ENCODE measurements at places on chromosomes 4 and X. TPM values are rescaled to one million over a fixed set of nuclear protein-coding genes. Genes with fewer than 3 reads are reported as not detected.

The TEC gene
- total RNA-seq, result 1.4 TPM

DNA sequence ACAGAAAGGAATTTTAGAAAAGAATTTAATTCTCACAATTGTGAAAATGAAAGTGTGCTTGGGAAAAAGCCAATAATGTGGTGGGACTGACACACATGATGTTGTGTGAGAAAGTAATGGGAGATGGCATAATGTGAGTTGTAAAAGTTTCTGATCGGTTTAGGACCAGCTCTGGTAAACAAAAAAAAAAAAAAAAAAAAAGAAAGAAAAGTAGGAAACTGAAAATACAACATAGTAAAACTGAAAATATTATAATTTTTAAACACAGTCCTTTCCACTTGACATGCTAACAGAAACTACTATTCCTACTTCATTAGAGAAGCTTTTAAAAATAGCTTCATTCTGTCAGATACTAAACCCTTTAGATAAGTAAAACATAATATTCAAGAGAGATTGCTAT lies 28.2 kb downstream of the RAP1GDS1 start:
- no peak for DNase-seq

The NRK gene
- total RNA-seq, result 0.03 TPM

GRCh38 chr4:152937336-152938236 lies 1.5 kb downstream of the FHDC1 start:
- no peak for DNase-seq

DNA sequence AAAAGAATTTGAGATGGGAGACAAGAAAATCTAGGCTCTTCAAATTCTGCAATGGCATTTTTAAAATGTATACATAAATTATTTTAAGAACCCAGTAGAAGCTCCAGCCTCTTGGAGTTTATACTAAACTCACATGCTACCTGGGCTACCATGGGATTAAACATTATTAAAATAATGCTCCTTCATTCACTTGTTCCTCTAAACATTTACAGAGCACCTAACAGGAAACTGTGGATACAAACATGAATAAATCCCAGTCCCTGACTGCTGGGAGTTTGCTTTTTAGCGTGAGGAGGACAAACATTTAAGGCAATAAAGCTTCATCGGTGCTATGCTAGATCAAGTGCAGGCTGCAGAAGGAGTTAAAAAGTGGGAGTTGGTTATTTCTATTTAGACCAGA lies 5.4 kb upstream of the SPP1 start:
- DNase-seq, result no peak

- no peak for DNase-seq
Observed at GRCh38 chrX:92231391-92231790, 452.2 kb downstream of the PCDH11X start.

The PAGE2 gene
- not detected for total RNA-seq

DNA sequence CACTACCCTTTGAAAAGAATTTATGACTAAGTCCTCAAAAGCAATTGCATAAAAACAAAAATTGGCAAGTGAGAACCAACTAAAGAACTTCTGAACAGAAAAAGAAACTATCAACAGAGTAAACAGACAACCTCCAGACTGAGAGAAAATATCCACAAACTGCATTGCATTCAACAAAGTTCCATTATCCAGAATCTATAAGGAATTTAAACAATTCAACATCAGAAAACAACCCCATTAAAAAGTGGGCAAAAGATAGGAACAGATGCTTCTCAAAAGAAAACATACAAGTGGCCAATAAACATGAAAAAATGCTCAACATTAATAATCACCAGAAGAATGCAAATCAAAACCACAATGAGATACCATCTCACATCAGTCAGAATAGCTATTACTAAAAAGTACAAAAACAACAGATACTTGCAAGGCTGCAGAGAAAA lies 130.2 kb downstream of the GASK1B start:
- no peak for DNase-seq

- DNase-seq, result no peak
Observed at GRCh38 chrX:47068214-47068613, 10.0 kb upstream of the RGN start.

DNA sequence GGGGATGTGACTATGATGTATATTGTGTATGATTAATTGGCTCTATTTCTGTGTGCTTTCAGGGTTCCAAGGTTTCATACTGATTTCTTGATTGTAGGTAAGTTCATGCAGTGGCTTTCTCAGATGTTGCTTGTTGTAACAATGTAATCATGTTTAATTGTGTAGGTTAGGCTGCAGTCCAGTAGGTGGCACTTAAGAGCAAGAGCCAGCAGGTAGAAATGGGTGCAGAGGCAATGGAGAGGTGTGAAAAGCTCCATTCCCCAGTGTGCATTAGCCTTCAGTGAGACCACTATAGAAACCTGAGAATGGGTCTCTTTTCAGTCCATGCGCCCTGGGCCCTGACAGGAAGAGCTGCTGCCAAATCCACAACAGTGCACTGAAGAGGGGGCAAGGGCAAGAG lies 28.2 kb downstream of the DCAF12L2 start:
- DNase-seq, result no peak

The SORCS2 gene
- not detected for total RNA-seq

DNA sequence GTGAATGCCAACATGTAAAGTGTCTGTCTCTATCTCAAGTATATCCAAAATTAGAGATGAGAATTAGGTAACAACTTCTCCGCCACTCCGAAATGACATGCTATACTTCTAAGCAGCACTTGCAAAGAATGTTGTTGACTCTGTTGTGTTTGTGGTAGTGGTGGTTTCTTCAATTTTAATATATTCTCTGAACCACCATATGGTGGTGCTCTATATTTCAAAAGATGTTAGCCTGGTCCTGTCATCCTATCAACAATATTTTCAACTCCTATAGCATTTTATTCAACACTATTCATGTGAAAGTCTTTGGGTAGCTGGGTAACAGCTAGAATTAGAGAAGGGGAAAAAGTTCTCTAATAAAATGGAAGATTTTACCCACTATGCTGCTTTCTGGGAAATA lies 1622.8 kb upstream of the IGFBP7 start:
- no peak for DNase-seq

The MAGEA8 gene
- total RNA-seq, result not detected

The PLAC8 gene
- total RNA-seq, result 11.8 TPM

The IBSP gene
- total RNA-seq, result not detected

DNA sequence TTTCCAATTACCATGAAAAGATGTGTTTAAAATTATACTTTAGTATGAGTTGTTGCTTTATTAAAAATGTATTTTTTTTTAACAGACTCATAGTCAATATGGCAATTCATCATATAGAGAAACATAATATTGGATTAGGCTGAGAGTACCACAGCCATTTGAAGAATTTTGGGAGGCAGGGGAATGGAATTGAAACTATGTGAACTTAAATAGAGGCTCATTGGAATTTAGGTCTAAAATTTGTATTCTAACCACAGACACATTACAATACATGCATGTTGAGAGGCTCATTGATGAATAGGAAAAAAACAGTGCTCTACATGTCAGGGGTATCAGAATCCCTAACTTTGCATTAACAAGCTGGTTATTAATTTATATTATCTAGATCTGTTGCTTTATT lies 269.6 kb downstream of the DKK2 start:
- no peak for DNase-seq

The HPGDS gene
- total RNA-seq, result 0.14 TPM

DNA sequence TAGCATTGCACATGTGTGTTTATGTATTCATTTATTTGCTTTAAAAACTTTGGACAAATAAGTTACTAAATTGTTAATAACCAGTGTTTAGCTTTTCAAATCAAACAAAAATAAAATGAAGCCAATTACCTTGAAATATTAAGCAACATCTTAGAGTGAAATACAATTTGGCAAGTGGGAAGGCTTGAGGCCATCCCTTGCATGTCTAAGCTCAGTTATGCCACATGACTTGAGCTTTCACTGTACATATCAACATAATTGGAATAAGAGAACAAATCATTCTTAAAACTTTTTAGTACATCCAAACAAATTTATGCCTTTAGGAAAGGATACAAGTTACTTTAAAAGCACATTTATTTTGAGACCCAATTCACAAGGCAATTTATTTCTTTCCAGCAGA lies 640.6 kb downstream of the SPRY1 start:
- no peak for DNase-seq

DNA sequence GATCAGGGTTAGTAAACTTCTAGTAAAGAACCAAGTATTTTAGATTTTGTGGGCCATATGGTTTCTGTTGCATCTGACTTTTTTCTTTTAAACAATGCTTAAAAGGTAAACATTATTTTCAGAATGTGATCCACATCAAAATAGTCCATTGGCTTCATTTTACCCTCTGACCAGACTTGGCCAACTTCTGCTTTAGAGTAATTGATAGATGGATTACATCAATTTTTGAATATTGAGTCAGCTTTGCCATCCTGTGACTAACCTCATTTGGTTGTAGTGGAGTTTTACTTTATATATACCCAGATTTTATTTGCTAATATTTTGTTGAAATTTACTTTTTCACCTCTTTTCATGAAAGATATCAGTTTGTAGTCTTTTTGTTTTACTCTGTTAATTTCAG lies 559.8 kb downstream of the TLL1 start:
- no peak for DNase-seq

GRCh38 chrX:70552130-70552704 lies 107.6 kb downstream of the DLG3 start:
- DNase-seq, result no peak

The MAGEA9 gene
- total RNA-seq, result not detected

DNA sequence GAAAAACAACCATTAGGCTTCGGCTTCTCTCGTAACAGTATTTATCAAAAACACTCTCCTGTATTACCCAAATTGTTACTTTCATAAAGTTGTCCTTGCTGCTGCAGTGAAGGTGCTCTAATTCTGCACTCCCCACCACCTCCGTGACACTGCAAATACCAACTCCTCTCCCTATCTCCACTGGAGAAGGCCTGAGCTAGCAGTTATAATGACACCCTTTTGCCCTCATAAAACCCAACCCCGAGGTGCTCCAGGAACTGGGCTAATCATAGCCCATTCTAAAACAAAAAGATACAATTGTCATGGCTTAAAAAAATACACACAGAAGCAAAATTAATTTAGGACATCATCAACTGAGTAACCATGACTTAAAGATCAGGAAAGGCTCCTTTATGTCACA lies 59.2 kb downstream of the MAP7D2 start:
- DNase-seq, result no peak

The ARL9 gene
- total RNA-seq, result 0.42 TPM

The TMEM47 gene
- total RNA-seq, result not detected

The APLN gene
- total RNA-seq, result 0.11 TPM

- no peak for DNase-seq
Observed at GRCh38 chr4:85482010-85482738, 7.2 kb downstream of the ARHGAP24 start.

DNA sequence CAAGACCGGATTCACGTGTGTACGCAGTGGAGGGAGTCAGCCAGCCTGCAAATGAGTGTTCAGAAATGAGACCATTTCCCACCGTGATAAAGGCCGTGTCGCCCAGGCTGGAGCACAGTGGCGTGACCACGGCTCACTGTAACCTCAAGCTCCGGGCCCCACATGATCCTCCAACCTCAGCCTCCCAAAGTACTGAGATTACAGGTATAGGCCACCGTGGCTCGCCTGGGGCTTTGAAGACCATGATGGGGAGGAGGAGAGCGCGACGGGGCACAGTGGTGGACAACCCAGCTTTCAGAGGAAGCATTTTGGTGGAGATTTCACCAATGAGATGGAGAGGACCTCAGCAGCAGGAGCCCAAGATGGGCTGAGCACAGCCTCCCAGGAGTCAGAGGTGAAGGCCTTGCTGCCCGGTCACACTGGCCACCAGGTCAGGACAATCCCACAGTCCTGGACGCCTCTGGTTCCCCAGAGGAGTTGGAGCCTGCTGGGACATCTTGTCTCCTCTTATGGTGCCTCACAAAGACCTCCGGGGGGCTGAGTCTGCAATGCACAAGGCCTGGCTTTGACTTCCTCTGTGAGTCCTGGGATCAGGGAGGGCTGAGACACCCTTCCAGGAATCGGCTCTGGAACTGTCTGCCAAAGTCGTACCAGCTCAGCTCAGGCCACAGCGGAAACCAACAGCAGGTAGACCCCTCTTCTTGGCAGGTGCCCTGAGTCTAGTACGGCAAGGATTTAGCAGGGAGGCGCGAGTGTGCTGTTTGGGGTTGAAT lies 22.4 kb upstream of the MXD4 start:
- no peak for DNase-seq

The CT45A2 gene
- total RNA-seq, result not detected

DNA sequence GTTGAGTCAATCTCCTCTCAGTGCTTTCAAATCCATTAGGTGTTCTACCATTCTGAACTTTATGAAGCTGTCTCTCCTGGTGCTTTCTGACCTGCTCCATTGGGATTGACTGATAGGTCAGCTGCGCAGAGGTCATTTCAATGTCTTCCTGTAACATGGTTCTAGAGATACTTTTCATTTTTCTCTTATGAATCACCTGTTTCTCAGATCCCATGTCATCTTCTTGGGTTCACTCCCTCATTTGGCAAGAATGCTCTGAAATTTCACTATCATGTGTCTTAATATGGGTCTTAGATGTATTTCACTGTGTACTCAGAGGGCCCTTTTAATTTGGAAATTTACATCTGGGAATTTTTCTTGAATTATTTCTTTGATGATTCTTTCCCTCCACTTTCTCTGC lies 13.8 kb upstream of the PGM2 start:
- DNase-seq, result no peak

- DNase-seq, result no peak
Observed at GRCh38 chr4:126715067-126715466, 917.7 kb upstream of the INTU start.

The PF4V1 gene
- not detected for total RNA-seq

The CXCL5 gene
- total RNA-seq, result not detected

The ITM2A gene
- total RNA-seq, result 108 TPM

DNA sequence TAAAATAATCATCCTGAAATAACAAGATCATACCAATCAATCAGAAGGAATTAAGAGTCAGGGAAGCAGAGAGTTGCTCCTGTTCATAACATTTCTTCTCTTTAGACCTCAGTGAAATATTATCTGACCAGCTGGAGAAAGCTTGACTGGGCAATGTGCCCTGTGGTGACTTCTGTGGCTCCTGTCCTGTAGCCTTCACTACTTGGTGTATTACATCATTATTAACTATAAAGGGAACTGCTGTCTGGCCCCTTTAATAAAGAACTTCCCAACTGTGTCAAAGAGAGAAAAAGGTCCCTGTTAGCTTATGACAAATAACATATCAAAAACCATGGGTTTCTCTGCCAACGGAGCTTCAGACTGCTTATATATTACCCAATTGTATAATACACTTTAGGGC lies 18.0 kb downstream of the OPHN1 start:
- DNase-seq, result no peak

The FGFBP1 gene
- not detected for total RNA-seq

DNA sequence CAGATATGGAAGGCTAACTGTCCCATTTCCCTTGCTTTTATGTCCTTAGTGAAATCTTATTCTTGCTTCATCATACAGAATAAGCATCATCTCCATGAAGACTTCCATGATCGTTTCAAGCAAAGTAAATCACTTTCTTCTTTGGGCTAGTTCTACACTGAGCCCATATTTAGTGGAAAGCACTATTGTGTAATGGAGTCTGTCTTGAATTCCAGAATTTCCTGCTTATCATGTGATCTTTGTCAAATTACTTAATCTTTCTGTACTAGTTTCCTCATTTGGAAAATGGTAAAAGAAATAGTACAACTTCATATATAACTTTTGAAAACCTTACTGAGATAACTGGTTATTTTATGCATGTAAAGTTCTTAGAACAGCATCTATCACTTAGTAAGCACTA lies 7.6 kb downstream of the ANAPC10 start:
- DNase-seq, result no peak

- no peak for DNase-seq
Observed at GRCh38 chr4:28373601-28374000, 1513.0 kb downstream of the STIM2 start.

- DNase-seq, result no peak
Observed at GRCh38 chr4:20255251-20255586, 3.5 kb downstream of the SLIT2 start.

The MAGEA1 gene
- total RNA-seq, result not detected

The ENPEP gene
- total RNA-seq, result not detected
